ENCODE measurements at places on chromosomes 1 and 21. TPM values are rescaled to one million over a fixed set of nuclear protein-coding genes. Genes with fewer than 3 reads are reported as not detected.

Gene MEX3A
- 0.14 TPM for total RNA-seq

DNA sequence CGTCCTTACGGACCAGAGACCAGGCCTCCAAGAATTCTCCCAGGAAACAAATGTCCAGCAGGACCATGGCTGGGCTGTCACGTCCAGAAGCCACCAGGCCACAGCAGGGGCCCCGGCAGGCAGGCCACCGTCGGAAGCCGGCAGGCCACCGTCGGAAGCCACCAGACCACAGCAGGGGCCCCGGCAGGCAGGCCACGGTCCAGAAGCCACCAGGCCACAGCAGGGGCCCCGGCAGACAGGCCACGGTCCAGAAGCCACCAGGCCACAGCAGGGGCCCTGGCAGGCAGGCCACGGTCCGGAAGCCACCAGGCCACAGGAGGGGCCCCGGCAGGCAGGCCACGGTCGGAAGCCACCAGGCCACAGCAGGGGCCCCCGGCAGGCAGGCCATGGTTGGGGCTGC lies 67.0 kb upstream of the PDE9A start:
- DNase-seq = no peak
- peaks cover 10% of the 10 kb centered on the region for H3K4me1 ChIP-seq
- H3K36me3 ChIP-seq = no peaks in the 10 kb centered on the region

- H3K27me3 ChIP-seq = no peaks in the 10 kb centered on the region
- H3K27ac ChIP-seq = no peak overlapping the region
- no peak for DNase-seq
Observed at GRCh38 chr1:156586892-156587477, 4.6 kb upstream of the NAXE start.

DNA sequence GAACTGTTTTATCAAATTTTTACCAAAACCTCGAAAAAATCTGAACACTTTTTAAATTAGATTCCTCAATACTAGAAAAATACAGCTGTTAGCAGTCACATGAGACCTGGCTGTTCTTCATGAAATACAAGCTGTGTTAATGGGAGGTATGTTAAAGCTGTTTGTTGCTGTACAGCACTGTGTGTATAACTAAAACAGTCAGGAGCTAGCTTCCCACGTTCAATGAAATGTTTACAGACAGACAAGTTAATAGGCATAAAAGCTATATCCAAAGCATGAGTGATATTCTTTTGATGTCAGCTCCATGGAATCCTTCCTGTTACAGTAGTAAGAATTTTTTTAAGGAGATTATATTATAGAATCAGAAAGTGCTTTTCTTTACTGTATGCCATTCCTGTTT lies 223.2 kb upstream of the FOXD3 start:
- H3K27ac ChIP-seq = no peak overlapping the region
- no peaks in the 10 kb centered on the region for H3K27me3 ChIP-seq
- DNase-seq = no peak
- H3K4me3 ChIP-seq = no peak overlapping the region
- H3K4me1 ChIP-seq = no peaks in the 10 kb centered on the region
- H3K36me3 ChIP-seq = no peaks in the 10 kb centered on the region

Gene TMCO1
- total RNA-seq = 45.4 TPM
